ENCODE measurements at places on chromosomes 1 and 21.

DNA sequence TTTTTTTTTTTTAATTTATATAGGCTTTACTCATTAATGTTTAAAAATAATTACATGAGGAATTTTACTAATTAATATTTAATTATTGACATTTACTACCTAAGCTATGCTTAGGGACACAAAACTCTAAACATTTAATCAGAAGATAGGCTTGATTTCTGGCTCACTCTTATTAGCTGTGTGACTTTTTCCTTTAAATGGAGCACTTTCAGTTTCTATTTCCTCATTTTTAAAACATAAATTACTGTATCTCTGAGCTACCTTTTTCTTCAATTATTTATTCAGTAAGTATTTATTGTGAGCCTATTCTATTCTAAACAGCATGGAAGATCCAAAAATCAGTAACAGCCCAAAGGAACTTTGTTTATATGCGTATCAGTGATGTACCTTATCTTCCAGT is 40.5 kb downstream of the MAP3K7CL start:
- no peak for DNase-seq
- H3K4me3 ChIP-seq: no peak overlapping the region
- no peaks in the 10 kb centered on the region for H3K27me3 ChIP-seq
- H3K27ac ChIP-seq: no peak overlapping the region

- no peaks in the 10 kb centered on the region for H3K36me3 ChIP-seq
- H3K4me1 ChIP-seq: peaks cover 17% of the 10 kb centered on the region
- H3K4me3 ChIP-seq: no peak overlapping the region
- no peak for DNase-seq
Observed at GRCh38 chr1:151988405-151988923, 5.2 kb downstream of the S100A10 start.

- H3K4me3 ChIP-seq: no peak overlapping the region
- no peaks in the 10 kb centered on the region for H3K36me3 ChIP-seq
- no peaks in the 10 kb centered on the region for H3K27me3 ChIP-seq
- no peak for DNase-seq
- H3K4me1 ChIP-seq: no peaks in the 10 kb centered on the region
- H3K27ac ChIP-seq: no peak overlapping the region
Observed at GRCh38 chr1:161483361-161483760, 21.9 kb upstream of the FCGR2A start.

GRCh38 chr1:212186427-212187207 is 98.6 kb upstream of the PPP2R5A start:
- no peaks in the 10 kb centered on the region for H3K4me1 ChIP-seq
- H3K27me3 ChIP-seq: no peaks in the 10 kb centered on the region
- no peak overlapping the region for H3K4me3 ChIP-seq
- no peak overlapping the region for H3K27ac ChIP-seq

DNA sequence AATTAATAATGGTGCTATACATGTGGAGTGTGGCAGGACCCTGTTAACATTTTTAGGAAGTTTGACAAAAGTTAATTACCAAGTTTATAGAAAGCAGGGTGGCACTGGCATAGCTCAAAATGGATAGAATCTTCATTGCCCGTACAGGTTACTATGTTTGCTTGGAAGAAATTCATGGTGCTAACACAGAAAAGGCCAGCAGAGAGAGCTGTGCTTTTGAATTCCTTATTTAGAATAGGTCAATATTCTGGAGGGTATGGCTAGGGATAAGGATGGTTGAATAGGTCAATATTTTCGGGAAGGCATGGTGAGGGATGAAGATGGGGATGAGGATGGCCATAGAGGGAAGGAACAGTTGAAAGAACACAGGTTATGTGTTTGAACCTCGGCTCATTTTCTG is 345.1 kb downstream of the LMO4 start:
- no peak overlapping the region for H3K27ac ChIP-seq
- no peak overlapping the region for H3K4me3 ChIP-seq
- H3K36me3 ChIP-seq: no peaks in the 10 kb centered on the region
- no peaks in the 10 kb centered on the region for H3K27me3 ChIP-seq
- H3K4me1 ChIP-seq: no peaks in the 10 kb centered on the region

DNA sequence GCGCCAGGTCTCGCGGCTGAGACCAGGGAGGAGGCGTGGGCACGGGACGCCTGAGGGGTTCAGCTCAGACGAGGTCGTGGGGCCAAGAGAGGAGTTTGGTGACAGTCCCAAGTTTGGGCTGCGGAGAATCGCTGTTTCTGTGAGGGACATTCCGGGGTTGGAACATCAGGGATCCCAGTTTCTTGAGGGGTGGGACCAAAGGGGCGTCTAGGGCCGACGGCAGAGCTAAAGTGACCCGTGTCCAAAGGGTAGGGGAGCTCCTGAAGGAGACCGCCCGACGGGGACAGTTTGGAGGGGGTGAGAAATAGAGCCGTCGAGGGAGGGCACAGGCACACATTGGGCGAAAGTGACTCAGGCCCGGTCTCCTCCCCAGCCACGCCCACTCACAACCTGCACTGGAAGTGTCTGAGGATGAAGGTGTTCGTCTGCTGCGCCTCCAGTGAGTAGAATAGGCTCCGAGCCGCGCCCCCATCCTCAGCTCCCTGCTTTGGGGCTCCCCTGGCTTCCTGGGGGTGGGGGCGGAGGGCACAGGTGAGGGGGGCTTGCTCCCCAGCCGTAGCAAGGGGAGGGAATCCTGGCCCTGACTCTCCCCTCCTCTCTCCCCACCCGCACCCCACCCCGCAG is 7.0 kb downstream of the EFNA3 start:
- peak overlapping the region; percentile 66 for H3K27ac ChIP-seq
- DNase-seq: peak; percentile 73
- H3K36me3 ChIP-seq: no peaks in the 10 kb centered on the region
- H3K4me1 ChIP-seq: peaks cover 12% of the 10 kb centered on the region

DNA sequence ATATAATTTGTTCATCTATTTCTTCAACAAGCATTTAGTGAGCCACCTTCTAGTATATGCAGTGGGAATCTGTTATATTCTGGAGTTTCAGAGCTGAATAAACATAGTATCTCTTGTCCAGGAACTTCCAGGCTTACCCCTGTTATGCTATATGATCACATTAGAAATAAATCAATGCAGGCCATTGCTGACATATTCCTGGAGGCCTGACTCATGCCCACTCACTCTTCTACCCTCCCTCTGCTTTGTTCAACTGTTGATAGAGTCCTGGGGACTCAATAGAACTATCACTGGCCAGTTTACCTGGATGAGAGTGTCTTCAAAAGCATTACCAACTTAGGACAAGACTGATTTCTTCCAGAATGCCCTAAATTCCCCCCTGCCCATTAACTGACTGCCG is 29.3 kb upstream of the SRSF10 start:
- H3K27ac ChIP-seq: no peak overlapping the region
- DNase-seq: no peak
- no peaks in the 10 kb centered on the region for H3K36me3 ChIP-seq

DNA sequence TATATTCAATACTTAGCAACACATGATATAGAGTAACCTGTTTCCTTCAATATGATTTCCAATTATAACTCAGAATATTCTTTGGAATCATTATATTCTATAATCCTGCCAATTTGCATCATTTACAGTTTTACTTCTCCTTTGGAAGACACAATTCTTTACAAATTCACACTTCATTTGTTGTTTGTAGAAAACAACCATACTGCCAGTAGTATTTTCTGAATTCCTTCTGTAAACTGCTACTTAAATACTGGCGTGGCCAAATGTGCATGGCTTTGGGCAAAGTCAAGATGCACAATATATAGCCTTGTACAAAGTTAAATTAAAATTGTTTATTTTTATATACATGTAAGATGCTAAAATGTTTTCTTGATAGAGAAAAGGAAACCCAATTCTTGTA is 687.1 kb upstream of the NEGR1 start:
- H3K4me1 ChIP-seq: no peaks in the 10 kb centered on the region
- no peak overlapping the region for H3K4me3 ChIP-seq
- no peak for DNase-seq
- H3K36me3 ChIP-seq: no peaks in the 10 kb centered on the region

DNA sequence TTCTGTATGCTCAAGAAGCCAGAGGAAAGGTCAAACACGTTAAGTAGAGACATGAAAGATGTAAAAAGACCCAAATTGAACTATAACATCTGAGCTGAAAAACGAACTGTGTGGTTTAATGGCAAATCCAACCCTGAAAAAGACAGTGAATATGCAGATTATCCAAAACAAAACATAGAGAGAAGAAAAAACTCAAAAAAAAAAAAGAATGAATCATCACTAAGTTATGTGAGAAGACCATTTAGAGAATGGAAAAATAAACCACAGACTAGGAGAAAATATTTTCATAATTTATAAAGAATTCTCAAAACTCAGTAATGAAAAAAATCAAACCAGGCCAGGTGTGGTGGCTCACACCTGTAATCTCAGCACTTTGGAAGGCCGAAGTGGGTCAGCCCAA is 253.3 kb downstream of the PLPP3 start:
- no peaks in the 10 kb centered on the region for H3K27me3 ChIP-seq
- H3K36me3 ChIP-seq: no peaks in the 10 kb centered on the region

DNA sequence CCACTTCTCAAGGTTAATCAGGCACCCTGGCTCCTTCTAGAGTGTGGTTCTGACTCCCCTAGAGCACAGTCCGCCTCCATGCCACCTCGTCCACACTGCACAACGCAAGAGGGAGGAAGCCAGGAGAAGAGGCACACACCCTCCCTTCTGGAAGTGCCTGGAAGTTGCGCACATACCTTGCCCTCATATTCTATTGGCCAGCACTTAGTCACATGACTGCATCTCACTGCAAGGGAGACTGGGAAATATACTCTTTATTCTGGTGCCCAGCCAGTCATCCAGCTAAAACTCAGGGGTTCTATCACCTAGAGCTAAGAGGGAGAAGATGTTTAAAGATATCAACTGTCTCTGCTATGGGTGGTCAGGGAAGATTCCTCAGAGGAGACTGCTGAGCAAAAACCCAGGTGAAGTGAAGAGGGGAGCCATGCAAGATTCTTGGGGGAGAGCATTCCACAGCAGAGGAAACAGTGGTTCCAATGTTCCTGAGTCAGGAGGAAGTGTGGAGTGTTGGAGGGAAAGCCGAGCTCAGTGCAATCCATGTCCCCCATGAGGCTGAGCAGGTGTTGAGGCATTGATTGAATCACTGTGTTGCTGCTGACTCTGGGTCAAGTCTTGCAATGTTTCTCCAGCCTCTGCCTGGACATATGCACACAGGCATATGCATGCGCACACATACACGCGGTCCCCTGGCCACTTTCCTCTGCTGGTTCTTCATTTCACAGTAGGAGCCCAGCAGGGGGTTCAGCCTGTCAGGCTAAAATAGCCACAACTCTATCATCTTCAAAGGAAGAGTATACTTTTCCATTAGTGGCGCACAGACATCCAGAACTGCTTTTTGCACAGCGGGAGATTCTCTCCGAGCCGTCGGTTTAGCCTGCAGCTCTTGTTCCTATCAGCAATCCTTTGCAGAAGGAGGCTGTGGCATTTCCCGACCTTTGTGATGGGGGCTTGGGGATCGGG is 22.3 kb upstream of the KLHDC7A start:
- H3K27ac ChIP-seq: no peak overlapping the region
- H3K4me1 ChIP-seq: no peaks in the 10 kb centered on the region
- DNase-seq: no peak
- no peaks in the 10 kb centered on the region for H3K27me3 ChIP-seq

DNA sequence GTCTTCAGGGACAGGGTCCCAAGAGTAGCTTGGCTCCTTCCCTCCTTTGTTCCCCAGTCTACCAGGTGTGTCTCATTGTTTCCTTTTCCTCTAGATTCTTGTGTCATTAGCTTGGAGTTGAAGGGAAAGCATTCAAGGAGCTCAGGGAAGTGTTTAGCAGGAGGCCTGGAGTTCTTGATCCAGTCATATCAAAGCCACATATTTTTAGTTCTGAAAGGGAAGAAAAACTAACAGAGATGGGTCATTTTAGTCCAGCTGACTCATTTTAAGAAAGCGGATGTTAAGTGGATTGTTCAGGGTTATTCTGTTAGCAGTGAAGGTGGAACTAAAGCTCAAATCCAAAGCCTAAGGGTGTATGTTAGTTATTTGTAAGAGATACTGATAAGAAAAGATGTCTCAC is 721 bp downstream of the C1orf54 start:
- no peaks in the 10 kb centered on the region for H3K36me3 ChIP-seq
- no peak overlapping the region for H3K4me3 ChIP-seq
- peaks cover 3% of the 10 kb centered on the region for H3K4me1 ChIP-seq

DNA sequence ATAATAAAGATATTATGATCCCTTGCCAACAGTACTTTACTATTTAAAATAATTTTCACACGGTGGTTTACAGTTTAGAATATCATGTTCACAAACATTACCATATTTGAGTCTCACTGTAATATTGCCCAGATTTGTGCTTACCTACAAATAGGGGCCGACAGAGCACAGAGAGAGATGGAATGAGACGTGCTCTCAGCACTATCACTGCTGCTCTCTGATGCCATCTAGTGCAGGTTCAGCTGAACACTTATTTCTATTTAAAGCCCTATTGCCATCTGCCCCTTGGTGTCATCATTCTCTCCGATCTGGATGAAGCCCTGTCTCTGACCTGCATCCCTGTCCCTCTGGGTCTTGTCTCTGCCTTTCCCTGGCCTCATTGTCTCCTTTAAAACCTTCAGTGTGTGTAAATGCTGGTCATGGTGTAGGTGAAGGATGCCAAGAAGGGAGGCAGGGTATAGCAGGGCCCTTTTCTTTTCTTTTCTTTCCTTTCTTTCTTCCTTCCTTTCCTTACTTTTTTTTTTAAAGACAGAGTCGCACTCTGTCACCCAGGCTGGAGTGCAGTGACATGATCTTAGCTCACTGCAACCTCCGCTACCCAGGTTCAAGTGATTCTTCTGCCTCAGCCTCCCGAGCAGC is 6.9 kb upstream of the GPATCH4 start:
- H3K4me3 ChIP-seq: no peak overlapping the region
- H3K36me3 ChIP-seq: no peaks in the 10 kb centered on the region
- DNase-seq: peak; percentile 60
- H3K27ac ChIP-seq: no peak overlapping the region
- H3K27me3 ChIP-seq: no peaks in the 10 kb centered on the region
- no peaks in the 10 kb centered on the region for H3K4me1 ChIP-seq

DNA sequence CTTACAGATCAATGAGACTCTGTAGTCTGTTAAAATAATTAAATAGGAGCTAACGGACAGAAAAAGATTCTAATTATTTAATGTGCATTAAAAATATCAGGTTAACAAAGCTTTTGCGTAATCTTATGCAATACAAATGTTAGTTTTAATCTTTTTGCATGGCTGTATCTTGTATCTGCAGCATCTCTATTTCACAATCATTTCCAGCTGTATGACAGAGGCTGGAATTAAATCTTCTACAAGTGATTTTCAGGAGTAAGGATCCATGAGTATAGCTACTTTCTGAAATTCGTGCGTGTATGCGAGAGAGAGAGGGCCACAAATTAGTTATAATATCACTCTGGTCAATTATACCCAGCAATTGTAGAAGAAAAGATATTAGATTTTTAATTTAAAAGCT is 1446.8 kb downstream of the NCAM2 start:
- no peaks in the 10 kb centered on the region for H3K4me1 ChIP-seq
- no peaks in the 10 kb centered on the region for H3K27me3 ChIP-seq
- H3K27ac ChIP-seq: no peak overlapping the region
- no peaks in the 10 kb centered on the region for H3K36me3 ChIP-seq
- no peak overlapping the region for H3K4me3 ChIP-seq

- H3K27ac ChIP-seq: no peak overlapping the region
- H3K4me3 ChIP-seq: no peak overlapping the region
- H3K36me3 ChIP-seq: no peaks in the 10 kb centered on the region
- DNase-seq: no peak
- H3K27me3 ChIP-seq: no peaks in the 10 kb centered on the region
Observed at GRCh38 chr1:31804098-31804497, 11.7 kb downstream of the SPOCD1 start.

Measured in ovary (tissue), 10 donors.